ENCODE measurements at places on chromosomes 5 and 9. TPM values are rescaled to one million over a fixed set of nuclear protein-coding genes. Genes with fewer than 3 reads are reported as not detected.

GRCh38 chr5:32157078-32157477 is 17.0 kb downstream of the GOLPH3 start:
- H3K4me3 ChIP-seq: no peak overlapping the region
- no peak overlapping the region for H3K27ac ChIP-seq
- peaks cover 90% of the 10 kb centered on the region for H3K4me1 ChIP-seq
- DNase-seq: no peak

- H3K4me3 ChIP-seq: peak overlapping the region; percentile 56
- H3K4me1 ChIP-seq: peaks cover 20% of the 10 kb centered on the region
- no peaks in the 10 kb centered on the region for H3K36me3 ChIP-seq
- no peak for DNase-seq
- H3K27me3 ChIP-seq: peaks cover 60% of the 10 kb centered on the region
Observed at GRCh38 chr9:114155995-114156656, 789 bp downstream of the COL27A1 start.

DNA sequence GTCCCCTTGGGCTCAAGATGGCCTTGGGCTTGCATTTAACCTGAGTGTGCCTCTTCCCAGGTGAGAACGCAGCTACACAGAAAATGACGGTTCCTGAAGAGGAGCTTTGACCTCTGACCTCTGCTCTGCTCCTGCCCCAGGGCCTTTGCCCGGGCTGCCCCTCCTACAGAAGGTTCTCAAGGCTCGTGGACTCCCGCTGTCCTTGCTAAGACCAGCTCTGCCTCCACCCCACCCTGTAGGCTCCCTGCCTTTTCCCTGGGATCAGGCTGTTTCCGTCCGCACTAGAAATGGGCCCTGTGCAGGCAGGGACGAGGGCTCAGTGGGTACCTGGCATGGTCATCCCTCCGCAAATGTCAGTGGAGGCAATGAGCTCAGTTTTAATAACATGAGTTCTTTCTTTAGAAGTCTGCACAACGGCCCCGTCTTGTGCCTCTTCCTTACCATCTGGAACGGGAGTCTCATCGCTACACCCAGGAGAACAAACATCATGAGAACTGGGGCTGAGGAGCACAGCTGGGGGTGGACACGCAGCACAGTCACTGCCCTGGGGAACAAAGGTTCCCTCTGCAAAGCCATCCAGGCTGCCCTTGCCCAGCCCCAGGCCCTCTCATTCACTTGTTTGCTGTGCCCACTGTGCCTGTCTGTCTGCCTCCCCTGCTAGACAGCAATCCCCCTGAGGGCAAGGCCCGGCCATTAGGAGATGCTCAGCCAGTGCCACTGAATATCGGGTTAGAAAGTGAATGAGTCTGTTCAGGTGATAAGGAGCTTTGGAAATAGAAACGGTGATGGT is 26.7 kb upstream of the LPCAT1 start:
- peak; percentile 29 for DNase-seq
- no peaks in the 10 kb centered on the region for H3K36me3 ChIP-seq
- H3K27me3 ChIP-seq: no peaks in the 10 kb centered on the region
- no peak overlapping the region for H3K27ac ChIP-seq
- H3K4me1 ChIP-seq: peaks cover 5% of the 10 kb centered on the region

- no peaks in the 10 kb centered on the region for H3K4me1 ChIP-seq
- no peak overlapping the region for H3K4me3 ChIP-seq
- H3K27me3 ChIP-seq: no peaks in the 10 kb centered on the region
- H3K27ac ChIP-seq: no peak overlapping the region
- H3K36me3 ChIP-seq: no peaks in the 10 kb centered on the region
Observed at GRCh38 chr9:127237801-127238200, 26.8 kb upstream of the GARNL3 start.

DNA sequence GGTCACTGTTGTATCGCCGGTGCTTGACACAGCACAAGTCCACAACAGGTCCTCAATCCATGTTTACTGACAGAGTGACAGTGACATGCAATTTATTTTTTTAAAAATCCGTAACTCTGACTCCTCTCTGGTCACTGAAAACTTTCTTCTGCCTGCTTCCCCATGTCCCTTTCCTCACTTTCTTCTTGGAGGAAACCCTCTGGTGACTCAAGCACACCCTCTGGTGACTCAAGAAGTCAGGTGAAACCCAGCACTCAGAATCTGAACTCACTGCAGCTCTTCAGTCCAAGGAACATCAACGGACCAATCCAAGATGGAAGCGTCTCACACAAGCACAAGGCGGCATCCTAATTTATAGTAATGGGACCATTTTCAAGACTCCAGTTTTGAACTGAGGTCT is 245.9 kb downstream of the FSTL4 start:
- no peak overlapping the region for H3K4me3 ChIP-seq
- DNase-seq: no peak
- no peaks in the 10 kb centered on the region for H3K4me1 ChIP-seq

- no peak overlapping the region for H3K27ac ChIP-seq
- H3K4me1 ChIP-seq: peaks cover 1% of the 10 kb centered on the region
- H3K36me3 ChIP-seq: no peaks in the 10 kb centered on the region
- DNase-seq: no peak
- no peaks in the 10 kb centered on the region for H3K27me3 ChIP-seq
- H3K4me3 ChIP-seq: no peak overlapping the region
Observed at GRCh38 chr5:88262116-88262515, 6.5 kb downstream of the TMEM161B start.

DNA sequence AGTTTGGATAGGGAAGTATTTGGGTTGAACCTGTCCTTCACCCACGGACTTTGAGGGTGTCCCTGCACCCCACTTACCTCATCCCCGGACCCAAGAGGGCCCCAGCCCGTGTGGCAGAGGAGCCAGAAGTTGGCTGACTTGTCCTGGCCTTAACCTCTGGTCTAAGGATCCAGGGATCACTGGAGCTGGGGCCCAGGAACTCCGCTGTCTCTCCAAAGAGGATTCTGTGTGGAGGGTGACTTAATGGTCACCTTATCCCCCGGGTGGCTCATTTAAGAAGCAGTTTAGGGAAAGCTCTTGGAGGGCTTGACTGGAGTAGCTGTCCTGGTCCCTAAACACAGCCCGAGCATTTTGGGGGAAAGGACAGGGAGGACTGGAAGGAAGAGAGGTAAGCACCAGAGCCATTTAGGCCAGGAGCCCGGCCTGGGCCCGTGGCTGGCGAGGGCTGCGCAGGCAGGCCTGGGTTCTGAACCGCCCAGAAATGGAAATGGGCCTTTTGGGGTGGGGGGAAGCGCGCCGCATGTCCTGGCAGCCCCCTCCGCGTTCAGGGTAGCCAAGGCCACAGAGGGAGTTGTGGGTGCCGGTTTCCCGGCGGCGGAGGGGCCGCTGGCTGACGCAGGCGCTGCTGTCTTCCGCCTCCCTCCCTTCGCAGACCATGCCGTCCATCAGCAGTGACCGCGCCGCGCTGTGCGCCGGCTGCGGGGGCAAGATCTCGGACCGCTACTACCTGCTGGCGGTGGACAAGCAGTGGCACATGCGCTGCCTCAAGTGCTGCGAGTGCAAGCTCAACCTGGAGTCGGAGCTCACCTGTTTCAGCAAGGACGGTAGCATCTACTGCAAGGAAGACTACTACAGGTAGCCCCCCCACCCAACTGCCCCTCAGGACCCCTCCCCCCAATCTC is 2.0 kb downstream of the LHX2 start:
- peaks cover 84% of the 10 kb centered on the region for H3K4me1 ChIP-seq
- H3K4me3 ChIP-seq: peak overlapping the region; percentile 67
- peak; percentile 47 for DNase-seq
- H3K36me3 ChIP-seq: no peaks in the 10 kb centered on the region

DNA sequence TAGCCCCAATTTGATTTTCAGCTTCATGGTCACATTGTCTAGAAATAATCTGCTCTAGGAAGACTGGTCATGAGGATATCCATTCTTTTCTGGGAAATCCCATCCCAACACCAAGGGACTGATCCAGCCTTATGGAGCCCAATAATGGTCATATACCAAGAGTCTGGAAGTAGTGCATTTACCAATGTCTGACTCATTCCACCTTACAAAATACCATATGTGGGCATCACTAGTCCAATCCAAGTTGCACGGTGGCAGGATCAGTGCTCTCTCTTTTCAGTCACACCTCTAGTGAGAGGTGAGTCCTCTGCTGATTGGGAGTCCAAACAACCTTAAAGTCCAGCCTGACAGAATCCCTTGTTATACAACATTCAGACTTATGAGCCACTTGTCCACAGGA is 73.7 kb downstream of the FEM1C start:
- DNase-seq: no peak
- peaks cover 14% of the 10 kb centered on the region for H3K27me3 ChIP-seq
- H3K36me3 ChIP-seq: no peaks in the 10 kb centered on the region
- H3K27ac ChIP-seq: no peak overlapping the region
- no peak overlapping the region for H3K4me3 ChIP-seq

- H3K36me3 ChIP-seq: no peaks in the 10 kb centered on the region
- H3K27ac ChIP-seq: no peak overlapping the region
Observed at GRCh38 chr5:140398379-140398811, 3.2 kb upstream of the ANKHD1 start.

GRCh38 chr5:54214722-54215121 is 95.7 kb downstream of the ARL15 start:
- no peaks in the 10 kb centered on the region for H3K27me3 ChIP-seq
- H3K4me1 ChIP-seq: no peaks in the 10 kb centered on the region
- H3K36me3 ChIP-seq: no peaks in the 10 kb centered on the region
- no peak overlapping the region for H3K4me3 ChIP-seq

Gene SET
- 140 TPM for total RNA-seq

Gene RASGRF2
- total RNA-seq: 13.9 TPM

Gene ADAMTSL2
- total RNA-seq: 10.1 TPM

Gene ZNF454
- total RNA-seq: 2.2 TPM

Gene DPYSL3
- total RNA-seq: 38.4 TPM
